ENCODE measurements at places on chromosomes 2 and 18.

DNA sequence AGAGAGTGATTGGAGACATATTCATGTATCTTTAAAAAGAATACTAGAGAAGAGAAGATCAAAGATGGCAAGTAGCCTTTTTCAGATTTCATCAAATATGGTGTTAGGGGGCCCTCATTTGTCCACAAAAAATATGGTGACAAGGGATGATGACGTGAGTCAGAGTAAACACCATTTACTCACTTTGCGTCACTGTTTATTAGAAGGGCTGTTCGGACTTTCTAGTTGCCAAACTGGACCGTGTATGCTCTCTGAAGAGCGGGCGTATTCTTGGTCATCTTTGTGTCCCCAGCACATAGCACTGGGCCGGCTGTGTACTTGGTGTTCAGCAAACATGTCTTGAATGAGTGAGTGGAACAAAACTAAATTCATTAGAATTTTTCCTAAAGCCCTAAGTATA, 37.5 kb downstream of the TTC39C start:
- DNase-seq = no peak

DNA sequence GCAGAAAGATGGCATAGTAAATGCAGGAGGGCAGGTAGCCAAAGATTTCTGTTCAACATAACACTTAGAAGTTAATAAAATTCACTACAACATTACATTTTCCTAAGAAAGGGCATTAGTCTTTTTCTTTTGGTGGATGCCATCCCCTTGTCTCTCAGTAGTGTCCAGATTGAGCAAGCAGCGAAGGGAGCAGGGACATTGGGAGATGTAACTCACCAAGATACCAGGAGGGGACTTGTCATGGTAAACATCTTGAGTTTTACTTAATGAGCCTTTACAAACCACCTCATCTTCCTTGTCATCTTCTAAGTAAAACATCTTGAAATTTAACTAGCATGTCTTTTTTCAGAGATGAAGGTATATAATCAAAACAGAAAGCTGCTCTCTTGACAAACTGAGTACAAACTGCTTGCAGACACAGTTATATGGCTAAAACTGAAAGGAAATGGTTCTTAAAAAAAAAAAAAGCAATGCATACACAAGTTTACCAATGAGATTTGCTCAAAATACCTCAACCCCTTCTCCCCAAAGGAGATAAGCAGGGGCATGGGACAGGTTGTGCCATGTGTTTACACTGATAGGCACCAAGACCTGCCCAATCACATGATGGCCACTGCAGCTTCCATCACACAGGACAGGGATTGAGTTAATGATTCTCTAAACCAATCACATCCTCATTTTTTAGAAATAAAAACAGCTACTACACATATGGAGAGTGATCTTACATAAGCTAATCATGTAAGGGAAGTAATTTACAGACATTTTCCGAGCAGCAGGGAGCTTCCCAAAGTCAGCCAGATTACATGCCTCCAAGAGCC, 30.3 kb downstream of the LPIN2 start:
- DNase-seq = peak; percentile 38

DNA sequence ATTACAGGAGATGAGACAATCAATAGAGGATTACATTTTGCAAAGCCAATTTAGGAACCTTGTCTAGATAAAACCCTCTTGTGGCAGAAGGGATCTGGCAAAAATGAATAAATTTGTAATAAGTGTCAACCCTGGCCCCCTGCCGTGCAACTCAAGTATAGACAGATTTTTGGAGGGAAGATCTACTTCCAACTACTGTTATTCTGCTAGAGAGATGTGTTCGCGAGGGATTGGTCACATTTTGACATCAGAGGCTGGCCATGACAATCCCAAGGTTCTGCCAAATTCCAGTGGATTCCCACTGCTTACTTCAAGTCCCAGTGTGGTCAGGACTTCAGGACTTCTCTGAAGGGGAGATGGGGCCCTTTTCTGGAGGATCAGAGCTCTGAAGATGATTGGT, 192.6 kb downstream of the SH3RF3 start:
- no peak for DNase-seq

DNA sequence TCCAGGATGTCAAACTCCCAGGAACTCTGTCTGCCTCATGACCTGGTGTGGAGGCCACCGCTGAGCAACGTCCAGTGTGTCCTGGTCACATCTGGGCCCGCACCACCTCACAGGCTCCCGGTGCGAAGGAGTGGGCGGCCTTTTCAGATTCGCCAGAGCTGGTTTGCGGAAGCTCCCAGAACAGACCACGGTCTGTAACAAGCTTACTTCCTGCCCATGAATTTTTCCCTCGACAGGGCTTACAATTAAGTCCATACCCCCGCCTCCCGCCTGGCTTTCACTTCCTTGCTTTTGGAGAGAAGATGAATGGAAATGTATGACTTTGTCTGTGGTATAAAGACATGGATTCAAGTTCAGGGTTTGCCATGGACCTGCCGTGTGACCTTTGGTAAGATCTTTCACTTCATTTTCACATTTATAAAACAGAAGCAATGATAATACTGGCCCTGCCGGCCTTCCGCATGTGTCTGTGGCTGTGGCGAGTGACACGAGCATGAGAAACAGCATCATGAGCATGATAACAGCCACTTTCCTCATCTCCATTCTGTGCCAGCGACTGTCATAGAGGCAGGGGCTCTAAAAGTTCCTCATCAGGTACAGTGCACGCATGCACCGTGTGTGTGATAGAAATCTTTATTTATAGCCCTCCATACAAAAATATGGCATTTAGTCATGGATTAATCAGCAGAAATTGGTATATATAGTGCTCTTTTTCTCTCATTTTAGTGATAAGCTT, 31.0 kb upstream of the KCNF1 start:
- DNase-seq = peak; percentile 60

DNA sequence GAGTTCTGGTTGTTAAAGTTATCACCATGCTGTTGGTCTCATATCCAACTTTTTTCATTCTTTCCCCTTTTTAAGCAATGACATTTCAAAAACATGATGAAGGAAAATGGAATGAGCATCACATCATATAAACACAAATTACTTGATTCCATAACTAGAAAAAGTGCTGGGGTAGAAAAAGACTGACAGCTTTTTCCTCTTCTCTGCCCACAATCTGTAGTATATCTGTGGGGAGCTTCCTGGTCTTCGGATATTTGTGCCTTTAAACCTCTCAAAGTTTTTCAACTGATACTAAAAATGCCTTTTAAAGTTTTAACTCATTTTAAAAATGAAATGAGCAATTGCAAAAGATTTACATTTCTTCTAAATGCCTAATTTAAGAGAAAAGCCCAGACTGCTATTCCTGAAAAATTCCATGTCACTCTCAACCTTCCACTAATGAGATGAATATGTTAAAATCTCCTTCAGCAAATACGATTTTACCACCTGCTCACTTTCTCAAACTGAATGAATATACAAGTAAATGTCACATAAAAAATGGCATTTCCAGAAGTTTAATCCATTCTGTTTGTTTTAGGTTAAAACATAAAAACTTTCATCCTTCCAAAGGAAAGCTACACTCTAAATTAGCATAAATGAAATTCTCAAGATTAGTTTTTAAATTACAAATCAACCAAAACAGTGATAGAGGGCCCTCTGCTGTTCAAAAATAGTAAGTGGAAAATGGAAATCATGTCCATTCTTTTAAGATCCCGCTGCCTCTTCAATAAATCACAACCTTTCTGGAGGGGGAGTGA, 2.1 kb downstream of the DNAH7 start:
- DNase-seq = peak; percentile 29

DNA sequence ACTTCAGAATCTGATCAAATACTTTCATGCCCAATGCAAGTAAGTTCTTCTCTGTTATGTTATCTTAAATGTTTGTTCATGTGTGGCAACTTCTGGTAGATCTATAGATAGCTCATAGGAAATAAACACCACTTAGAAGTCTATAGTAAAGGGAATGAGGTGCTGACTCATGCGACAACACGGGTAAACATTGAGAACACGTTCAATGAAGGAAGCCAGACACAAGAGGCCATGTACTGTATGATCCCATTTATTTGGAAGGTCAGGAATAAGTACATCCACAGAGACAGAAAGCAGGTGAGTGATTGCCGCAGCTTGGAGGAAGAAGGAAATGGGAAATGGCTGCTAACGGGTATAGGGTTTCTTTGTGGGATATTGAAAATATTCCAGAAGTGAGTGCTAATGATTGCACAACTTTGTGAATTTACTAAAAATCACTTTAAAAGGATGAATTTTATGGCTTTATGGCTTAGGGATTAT, 95.4 kb downstream of the ITGB1BP1 start:
- peak; percentile 36 for DNase-seq

DNA sequence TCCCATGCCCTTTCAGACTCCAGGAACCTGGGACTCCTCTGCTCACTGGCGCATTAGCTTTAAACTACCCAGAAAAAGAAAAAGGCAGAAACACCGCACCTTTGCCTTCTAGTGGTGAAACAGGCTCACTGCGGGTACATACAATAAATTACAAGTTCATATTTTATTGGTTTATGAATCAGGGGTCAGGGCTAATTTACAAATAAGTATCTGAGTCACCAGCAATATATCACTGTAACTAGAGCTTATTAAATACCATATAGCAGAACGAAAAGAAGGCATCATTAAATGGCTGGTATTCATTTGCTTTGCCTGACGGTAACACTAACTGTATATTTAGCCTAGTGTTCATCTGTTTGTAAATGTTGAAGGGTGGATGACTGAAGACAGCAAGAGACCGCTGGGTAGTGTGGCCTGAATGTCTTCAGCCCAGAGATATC, 26.9 kb upstream of the DTNB start:
- peak; percentile 33 for DNase-seq

- no peak for DNase-seq
Observed at GRCh38 chr2:1690056-1690775, 54.1 kb downstream of the PXDN start.

DNA sequence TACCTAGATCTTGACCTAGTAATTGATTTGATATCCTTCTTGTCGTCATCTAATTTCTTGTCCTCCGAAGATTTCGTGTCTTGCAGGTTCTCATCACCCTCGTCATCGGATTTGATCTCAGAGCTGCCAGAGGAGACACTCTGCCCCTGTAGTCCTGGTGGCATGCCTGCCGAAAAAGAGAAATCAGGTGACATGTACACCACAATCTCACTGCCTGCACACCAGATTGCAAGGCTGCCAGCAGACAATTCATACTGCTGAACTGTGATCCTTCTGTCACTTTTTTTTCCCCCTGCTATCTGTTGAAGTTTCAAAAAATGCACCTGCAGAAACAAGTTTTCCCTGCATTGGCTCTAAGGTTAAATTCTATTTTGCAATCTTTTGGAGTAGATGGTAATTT, 273.2 kb upstream of the CCDC68 start:
- no peak for DNase-seq

- DNase-seq = no peak
Observed at GRCh38 chr2:197600306-197600705, 75.1 kb downstream of the RFTN2 start.

GRCh38 chr18:24831081-24831480, 370.6 kb downstream of the HRH4 start:
- DNase-seq = no peak
